ENCODE measurements at places on chromosomes 2 and 18. TPM values are rescaled to one million over a fixed set of nuclear protein-coding genes. Genes with fewer than 3 reads are reported as not detected.

Gene GPR45
- polyA plus RNA-seq, result 0.09 TPM

Gene SLC5A7
- 0.15 TPM for polyA plus RNA-seq

Gene IL1R2
- not detected for polyA plus RNA-seq

Gene MSGN1
- polyA plus RNA-seq, result not detected

Gene APLF
- 2.0 TPM for polyA plus RNA-seq

Gene AKAIN1
- not detected for polyA plus RNA-seq

Gene TSGA10
- 3.1 TPM for polyA plus RNA-seq

Gene RNF125
- 7.9 TPM for polyA plus RNA-seq

Gene CNDP1
- polyA plus RNA-seq, result 0.19 TPM

Gene SERPINB7
- not detected for polyA plus RNA-seq

Gene CHRND
- 133 TPM for polyA plus RNA-seq

Data from muscle of back (tissue), 13 donors.